ENCODE measurements at places on chromosomes 2 and 18.

GRCh38 chr18:36074435-36074834 is 7.1 kb upstream of the RPRD1A start:
- no peak for DNase-seq

GRCh38 chr2:97998431-97999005 is 2.8 kb upstream of the TMEM131 start:
- no peak for DNase-seq

DNA sequence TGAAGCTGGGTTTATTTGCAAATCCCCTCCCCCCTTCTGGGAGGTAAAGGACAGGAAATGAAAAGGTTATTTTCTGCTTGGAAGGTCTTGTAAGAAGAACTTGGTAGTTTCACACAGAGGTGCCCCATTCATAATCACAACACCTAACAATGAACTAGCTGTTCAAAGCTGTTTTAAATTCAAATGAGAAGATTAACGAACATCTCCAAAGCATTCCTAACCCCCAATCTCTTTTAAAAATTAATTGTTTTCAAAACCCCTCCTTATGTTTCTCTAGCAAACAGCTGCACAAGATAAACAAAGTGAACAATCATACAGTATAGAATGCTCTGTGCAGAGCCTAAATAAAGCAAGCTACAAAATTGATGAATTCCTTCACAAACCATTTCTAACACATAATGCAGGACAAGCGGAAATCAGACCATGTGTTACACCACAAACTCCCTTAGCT is 271.4 kb downstream of the SATB2 start:
- DNase-seq, result no peak

DNA sequence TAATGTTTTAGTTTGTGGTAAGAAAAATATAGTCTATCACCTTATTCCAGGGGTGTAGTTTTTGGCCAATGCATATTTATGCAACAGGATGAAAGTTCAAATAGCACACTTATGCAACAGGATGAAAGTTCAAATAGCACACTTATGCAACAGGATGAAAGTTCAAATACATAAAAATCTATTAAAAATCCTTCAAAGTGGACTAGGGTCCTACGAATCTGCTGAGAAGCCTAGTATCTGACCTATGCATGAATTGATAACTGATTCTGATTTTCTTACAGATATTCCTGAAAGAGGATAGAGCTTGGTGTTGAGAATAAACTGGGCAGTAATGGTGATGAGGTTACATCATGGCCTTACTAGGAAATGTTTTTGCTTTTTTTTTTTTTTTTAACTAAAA is 2.8 kb downstream of the PECR start:
- DNase-seq, result no peak

DNA sequence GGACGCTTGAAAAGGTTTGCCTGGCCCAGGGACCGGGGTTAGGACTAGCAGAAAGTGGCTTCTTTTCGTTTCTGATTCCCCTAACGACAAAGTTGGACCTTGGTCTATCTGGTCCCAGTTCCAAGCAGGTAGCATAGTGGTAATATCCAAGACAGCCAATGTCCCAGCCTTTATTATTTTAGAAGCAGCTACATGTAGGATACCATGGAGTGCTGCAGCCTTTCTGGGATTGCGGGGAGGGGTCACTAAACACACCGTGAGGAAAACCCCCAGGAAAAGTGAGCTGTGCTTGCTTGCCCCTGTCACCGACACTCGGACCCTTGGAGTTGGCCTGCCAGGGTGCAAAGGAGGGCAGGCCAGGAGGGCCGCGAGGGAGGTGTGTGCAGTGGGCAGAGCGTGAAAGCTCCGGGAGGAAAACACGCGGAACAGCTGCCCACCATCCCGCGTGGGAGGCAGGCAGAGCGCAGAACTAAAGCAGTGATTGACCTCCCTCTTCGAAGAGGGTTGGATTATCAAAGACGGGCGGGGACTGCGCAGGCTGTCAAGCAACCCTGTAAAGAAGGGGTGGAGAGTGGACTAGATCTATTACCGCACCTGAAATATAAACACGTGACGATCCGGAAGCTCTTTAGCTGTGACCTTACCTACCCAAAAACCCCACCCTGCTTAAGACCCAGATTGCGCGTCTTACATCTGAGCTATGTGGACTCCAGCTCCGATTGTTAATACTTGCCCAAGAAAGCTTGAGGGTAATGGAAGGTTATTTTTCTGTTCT is 624 bp upstream of the MAP4K3 start:
- DNase-seq, result peak; percentile 25

Measured in Daoy (cell line).